ENCODE measurements at places on chromosomes 12 and 14.

DNA sequence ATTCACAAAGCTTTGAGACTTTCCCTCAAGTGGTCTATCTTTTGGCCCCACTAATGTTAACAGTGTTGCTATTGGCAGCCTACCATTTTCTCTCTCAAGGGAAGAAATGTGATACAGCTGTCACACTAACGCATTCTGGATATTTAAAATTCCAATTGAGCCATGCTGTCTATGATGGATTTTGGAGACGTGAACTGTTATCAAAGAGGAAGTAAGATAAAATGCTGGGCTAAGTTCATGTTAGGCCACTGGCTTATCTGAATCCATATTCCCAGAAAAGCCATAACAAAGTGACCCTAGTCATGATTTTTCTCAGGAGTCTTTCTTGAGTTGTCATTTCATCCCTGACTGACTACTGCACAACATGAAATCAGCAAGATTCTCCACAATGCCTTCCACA, 200.2 kb downstream of the PHLDA1 start:
- no peak for DNase-seq

- DNase-seq: no peak
Observed at GRCh38 chr12:114783089-114783618, 99.2 kb upstream of the TBX3 start.

DNA sequence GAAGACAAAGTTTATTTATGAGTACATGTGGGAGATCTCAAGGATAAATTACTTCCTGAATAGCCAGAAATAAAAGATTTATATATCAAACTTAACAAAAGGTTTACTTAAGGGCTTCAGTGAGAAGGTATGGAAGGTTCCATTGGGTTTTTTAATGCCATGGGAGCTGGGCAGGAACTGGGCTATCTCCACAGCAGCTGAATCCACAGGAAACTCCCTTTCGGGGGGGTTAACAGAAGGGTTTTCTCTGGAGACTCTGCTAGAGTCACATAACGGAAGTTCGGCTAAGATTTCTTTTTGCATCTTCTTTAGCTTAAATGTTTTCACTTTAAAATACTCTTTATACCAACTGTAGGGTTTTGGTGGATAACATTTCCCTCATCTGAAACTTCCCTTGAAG, 113.5 kb downstream of the UNC79 start:
- DNase-seq: no peak

DNA sequence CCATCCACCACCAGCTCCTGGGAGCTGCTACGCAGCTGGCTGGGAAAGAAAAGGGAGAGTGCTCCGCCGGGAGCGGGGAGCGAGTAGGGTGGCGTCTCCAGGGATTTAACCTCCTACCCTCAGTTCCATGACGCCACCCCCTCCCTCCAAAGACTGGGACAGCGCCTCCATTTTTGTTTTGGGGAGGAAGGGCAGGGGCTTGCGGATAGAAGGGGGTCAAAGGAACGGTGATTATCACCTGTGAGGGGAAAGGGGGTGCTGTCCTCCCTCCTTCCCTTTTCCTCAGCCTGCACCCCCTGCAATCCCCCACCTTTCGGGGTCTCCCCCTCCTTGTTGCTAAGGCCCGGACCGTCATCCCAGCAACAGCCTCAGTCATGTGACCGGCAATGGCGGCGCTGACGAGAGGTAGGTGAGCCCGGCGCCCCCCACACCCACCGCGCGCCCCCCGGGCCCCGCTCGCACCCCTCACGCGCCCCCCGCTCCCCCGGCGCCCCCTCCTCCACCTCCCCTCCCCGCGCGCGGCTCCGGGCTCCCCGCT, at the start of gene DTX3:
TSS of gene DTX3 (plus strand) at position 371 of the 538 bp plus-strand sequence. CDS start 1,694 bp downstream, outside the sequence.
- no peak for DNase-seq

GRCh38 chr12:56220611-56221231, 1.0 kb downstream of the RNF41 start:
- no peak for DNase-seq

- DNase-seq: no peak
Observed at GRCh38 chr12:133204264-133204603, 22.9 kb downstream of the ZNF268 start.

GRCh38 chr12:75774261-75775052, 257.1 kb downstream of the PHLDA1 start:
- no peak for DNase-seq

GRCh38 chr14:100031506-100032281, 33.5 kb upstream of the EVL start:
- no peak for DNase-seq

DNA sequence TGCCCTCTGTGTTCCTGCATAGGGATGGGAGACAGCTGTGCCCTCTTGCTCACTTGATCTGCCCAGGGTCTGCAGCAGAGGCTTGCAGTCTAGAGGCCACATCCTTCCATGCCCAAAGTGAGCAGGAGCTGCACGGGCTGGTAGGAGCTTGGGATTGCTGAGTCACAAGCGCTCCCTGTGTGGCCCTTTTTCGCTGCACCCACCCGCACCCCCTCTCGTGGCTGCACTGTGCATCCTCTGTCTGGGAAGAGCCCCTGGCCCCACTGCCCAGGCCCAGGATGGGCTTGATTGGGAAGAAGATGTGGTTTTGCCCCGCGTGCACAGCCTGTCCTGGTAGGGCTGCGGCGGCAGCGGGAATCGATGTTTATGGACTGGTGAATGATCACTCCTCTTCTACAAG, 192.4 kb downstream of the TSPAN9 start:
- DNase-seq: no peak

GRCh38 chr14:82432301-82433105, 898.9 kb upstream of the SEL1L start:
- DNase-seq: no peak

- no peak for DNase-seq
Observed at GRCh38 chr14:103932791-103933490, 4.7 kb downstream of the TDRD9 start.
